ENCODE measurements at places on chromosomes 1 and 21.

GRCh38 chr1:99659755-99660210 lies 13.9 kb downstream of the PALMD start:
- peak; percentile 69 for DNase-seq

DNA sequence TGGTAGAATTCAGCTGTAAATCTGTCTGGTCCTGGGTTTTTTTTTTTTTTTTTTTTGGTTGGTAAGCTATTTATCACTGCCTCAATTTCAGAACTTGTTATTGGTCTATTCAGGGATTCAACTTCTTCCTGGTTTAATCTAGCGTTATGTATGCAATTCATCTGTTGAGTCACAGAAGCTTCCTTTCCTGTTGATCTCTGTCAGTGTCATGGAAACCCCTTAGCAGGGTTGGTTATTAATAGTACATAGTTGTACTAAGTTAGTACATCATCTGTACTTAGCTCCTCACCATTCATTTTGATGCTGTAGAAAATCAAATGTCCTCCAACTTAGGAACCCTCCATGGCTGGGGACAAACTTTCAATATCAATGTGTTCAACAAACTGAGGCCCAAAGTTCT lies 51.0 kb upstream of the BARHL2 start:
- DNase-seq = no peak

DNA sequence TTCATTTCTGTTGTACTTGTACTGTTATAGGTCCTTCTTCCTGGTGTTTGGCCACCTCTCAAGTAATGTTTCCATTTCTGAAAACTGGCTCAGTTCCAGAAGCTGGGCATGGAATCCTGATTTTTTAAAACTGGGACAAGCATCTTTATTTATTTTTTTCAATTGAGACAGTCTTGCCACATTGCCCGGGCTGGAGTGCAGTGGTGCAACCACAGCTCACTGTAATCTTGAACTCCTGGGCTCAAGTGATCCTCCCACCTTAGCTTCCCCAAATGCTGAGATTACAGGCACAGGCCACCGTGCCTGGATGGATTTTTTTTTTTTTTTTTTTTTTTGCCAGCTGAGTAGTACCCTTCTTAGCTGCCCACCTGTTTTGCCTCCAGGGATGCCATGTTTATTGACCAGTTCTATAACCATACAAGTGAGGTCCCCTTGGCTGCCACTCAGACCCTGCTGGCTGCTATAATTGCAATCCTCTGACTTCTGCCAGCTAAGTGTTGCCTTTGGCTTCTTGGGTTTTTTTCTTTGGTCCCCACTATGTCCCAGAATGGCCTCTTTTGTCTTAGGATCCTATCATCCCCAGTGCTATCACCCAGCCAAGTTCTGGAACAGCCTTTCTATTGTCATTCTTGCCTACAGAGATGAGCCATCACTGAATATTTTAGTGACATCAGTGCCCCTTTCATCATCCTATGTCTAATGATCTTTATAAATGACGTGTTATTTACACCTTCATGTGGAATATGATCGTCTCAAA lies 3.9 kb upstream of the DIP2A start:
- DNase-seq = no peak

DNA sequence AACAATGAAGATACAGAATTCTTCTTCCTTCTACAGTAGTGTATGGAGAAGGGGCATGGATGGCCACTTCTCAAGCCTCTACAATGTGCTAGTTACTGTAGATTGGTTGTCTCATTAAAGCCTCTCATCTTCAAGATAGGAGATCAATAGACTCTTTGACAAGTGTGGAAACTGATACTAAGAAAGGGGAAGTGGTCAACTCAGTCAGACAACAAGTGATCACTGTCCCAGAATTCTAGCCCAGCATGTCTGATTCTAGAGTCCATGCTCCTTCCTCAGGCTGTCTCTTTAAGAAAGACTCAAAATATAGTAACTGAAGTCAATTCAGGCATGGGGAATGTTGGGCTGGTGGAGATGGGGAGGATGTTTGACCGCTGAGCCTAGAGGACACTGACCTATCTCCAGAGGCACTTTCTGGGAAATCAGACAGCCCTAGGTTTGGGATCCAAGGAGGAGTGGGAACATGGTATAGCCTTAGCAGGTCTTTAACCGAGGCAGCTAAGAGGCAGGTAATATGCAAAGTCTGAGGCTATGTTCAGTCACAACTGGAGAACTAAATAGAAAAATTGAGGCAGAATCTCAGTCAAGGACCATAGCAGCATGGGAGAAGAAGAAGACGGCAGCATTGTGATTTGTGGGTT lies 39.3 kb upstream of the EYA3 start:
- no peak for DNase-seq

DNA sequence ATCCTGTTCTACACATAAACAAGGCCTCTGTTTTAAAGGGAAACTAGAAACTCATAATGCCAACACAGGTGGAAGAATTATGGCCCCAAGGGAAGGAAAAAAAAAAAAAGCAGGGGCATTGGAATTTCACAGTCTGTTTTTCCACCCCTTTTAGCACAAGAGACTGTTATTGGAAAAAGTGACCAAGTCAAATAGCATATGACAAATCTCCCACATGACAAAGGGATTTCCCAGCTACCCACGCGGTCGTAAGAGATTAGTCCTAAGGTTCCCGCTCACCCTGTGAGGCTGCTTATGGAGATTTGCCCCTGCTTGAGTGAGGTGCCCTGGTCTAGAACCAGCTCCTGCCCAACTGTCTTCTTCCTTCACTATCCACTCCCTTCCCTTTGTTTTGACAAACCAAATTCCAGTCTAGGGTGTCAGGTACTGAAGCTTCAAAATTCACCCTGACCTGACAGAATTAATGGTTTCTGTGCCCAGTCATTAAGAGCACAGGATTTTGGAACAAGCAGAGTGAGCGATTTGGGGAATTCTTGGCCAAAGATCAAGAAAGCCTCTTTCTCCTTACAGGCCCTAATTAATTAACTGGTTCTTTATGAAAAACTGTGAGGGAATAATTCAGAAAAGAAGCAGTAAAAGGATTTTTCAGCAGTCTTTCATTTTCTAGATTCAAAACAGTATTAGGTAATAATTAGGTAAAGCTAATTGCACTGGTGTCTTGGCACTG lies 107.3 kb downstream of the NMNAT2 start:
- DNase-seq = no peak

DNA sequence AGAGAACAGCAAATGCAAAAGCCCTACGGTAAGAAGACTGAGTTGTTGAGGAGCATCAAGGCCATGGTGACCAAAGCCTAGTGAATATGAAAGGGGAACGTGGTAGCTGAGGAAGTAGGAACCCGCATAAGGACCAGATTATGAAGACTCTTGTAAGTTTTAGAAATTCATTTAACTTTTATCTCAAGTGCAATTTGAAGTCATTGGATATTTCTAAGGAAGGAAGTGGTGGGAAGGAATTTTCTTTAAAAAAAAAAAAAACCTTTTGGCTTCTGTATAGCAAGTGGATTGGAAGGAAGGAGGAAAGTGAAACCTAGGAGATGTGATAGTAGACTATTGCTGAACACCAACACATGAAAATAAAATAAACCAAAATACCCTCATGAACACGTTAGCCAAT lies 119.0 kb downstream of the TNFSF18 start:
- DNase-seq = peak; percentile 66

GRCh38 chr1:88698140-88698539 lies 14.1 kb downstream of the PKN2 start:
- peak; percentile 74 for DNase-seq

DNA sequence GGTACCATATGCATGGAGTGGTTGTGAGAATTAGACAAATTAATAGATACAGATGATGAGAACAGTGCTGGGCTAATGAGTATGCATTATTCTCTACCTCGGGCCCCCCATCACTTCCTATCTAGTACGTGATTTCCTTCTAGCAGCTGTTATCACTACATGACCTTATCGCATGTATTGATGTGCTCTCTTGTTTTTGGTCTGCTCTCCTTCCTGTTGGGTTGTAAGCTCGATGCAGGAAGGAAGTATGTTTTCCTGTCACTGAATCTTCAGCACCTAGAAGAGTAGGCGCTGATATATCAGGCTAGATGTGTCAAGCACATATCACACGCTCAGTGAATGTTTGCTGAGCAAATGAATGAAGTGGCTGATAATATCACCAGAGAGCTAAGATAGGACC lies 43.9 kb upstream of the IFNAR2 start:
- DNase-seq = no peak

GRCh38 chr1:69256036-69256435 lies 311.7 kb upstream of the LRRC7 start:
- no peak for DNase-seq

DNA sequence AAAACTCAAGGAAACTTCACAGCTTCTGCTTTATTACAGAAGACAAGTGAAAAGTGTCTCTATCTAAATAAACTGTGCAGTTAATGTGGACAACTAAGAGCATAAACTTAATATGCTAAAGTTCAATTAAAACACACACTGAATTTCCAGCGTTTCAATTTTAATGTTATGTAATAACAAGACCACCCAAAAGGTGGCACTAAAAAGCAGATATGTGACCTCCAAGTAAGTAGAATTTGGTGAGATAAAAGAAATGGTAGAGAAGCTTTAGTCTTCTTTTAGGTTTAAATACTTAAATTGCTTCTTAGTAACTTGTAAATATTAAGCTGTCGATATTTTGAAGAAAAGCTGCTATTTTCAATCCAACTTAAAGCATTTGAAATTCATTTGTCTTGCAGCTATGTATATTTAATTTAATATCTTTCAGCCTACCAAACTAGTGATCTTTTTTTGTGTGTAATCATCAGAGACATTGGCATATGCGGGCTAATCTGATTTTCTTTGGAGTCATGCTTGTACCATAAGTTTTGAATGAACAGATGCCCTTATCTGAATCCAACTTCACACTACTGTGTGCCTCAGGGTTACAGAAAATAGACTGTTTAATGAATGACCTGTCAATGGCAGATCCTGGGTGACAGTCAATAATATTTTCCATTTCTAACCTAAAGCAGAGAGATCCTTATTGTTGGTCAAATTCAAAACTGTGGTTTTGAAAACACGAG lies 36.5 kb upstream of the ADAMTS1 start:
- peak; percentile 22 for DNase-seq

DNA sequence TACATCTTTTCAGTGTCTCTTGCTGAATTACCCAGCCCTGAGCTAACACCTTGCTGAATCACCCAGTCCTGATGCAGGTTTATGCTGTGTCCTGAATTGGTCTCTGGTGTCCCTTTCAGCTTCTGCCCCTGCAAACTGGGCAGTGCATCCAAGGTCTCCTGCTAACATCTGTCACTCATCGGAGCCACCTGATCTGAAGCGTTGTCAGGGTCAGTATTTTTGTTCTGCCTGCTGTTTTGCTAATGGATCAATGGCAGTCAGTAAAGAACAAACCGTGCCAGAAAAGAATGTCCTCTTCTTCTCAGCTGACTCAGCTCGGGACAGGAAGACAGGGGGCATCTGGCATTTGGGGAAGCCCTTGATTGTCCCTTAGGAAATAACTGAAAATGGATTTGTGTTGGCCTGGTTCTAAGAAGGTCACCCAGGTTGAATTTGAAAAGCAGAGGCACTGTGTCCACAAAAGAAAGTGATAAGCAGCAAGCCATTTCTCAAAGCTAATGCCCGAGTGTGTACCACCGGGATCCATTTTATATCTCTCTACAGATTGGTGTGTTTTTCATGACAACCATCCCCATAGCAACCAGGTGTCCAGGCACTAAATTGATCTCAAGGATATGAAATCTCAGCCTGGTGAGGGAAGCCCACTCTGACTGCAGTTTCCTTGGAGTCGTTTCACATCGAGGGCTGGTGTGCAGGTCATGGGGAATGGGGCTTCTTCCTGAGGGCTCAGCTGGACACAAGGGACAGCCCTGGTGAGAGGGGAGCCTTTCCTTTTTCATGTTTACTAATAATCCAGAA lies 109.7 kb upstream of the IRF2BP2 start:
- no peak for DNase-seq

GRCh38 chr1:198423673-198424072 lies 116.8 kb downstream of the ATP6V1G3 start:
- no peak for DNase-seq

- DNase-seq = no peak
Observed at GRCh38 chr21:16592381-16592780, 862.6 kb downstream of the USP25 start.

DNA sequence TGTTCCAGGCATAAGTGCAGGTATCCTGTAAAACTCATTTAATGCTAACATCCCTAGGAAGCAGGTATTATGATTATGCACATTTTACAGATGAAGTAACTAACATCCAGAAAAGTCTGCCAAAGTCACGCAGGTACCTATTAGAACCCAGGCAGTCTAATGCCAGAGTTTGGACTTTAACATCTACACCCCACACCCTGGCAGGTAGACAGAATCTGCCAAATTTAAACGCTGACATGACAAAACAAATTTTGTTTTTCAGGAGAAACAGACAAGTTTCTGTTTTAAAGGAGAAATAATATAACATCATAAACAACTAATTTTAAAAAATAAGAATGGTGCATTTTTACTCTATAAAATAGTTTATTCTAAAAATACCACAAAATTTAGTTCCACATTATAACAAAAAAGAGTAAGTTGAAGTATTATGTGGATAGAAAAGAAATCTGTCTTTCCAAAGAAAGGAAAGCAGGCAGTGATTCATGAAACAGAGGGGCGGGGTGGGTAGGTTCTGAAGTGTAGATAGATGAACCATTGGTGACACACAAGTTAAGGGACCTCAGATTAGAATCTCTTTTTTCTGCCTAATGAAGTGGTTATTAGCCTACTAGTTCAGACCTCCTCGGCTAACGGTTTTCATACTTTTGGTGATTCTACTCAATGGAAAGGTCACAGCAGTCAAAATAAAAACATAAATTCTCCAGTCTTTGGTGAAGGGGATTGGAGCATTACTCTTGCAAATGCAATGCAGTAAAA lies 1.7 kb downstream of the ASPM start:
- peak; percentile 43 for DNase-seq

- no peak for DNase-seq
Observed at GRCh38 chr1:117046781-117047180, 13.3 kb upstream of the TTF2 start.

GRCh38 chr1:202323731-202324130 lies 18.0 kb downstream of the UBE2T start:
- DNase-seq = no peak
